ENCODE measurements at places on chromosomes 13 and 19.
A peak's percentile ranks its signal among the peaks of the same experiment; 100 is the strongest.

DNA sequence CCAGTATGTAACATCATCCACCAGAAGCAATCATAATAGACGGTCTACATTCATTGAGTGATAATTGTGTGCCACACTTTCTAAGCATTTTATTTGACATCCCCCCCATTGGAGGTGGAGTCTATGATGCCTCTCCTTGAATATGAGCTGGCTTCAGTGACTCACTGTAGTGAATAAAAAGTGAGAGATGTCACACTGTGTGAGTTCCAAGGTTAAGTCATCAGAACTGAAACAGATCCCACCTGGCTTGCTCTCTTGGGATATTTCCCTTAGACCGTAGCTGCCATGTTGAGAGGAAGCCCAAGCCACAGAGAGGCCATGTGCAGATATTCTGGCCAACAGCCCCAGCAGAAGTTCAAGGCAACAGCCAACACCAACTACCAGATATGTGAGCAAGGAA lies 12.6 kb downstream of the RTBDN start:
- no peak for DNase-seq

- DNase-seq = no peak
These were observed 31.3 kb downstream of the LTBP4 start for GRCh38 chr19:40632311-40633036.

GRCh38 chr19:40519352-40520322 lies 52.8 kb downstream of the SPTBN4 start:
- peak; percentile 40 for DNase-seq

- no peak for DNase-seq
These were observed at the start of gene PPP1R12C for GRCh38 chr19:55116859-55117662. TSS of gene PPP1R12C (minus strand) at chr19:55117637. CDS start at chr19:55117543, 94 bp downstream.

DNA sequence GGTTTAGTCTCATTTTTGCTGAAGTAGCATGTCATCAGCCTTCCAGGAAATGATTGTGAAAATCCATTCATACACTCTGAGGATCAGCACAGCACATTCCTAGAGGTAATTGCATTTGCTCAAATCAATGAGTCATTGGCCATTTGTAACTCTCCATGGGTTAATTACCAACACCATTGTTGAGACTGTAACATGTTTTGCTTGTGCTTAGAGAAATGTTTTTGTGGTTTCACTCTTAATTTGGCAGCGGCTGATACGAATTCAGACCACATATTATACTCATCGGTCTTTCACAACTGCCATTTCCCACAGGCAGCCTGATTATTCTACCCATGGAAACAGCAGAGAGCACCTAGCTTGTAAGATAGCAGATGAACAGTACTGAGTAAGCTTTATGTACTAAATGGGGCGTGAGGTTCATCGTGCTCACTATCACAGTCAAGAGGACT lies 110.3 kb downstream of the NHLRC3 start:
- DNase-seq = no peak

- DNase-seq = peak; percentile 8
These were observed 12.4 kb downstream of the TMEM272 start for GRCh38 chr13:51832471-51833152.

- no peak for DNase-seq
These were observed 12.7 kb downstream of the GPR42 start for GRCh38 chr19:35383536-35383935.

Data from IMR-90 (cell line).